ENCODE measurements at places on chromosomes 16 and 17.

- DNase-seq = no peak
Observed at GRCh38 chr17:34081269-34081668, 173.8 kb upstream of the CCL2 start.

- DNase-seq = no peak
Observed at GRCh38 chr17:62882878-62883277, 74.8 kb upstream of the MARCHF10 start.

- peak; percentile 54 for DNase-seq
Observed at GRCh38 chr16:48556913-48557351, 53.0 kb downstream of the N4BP1 start.

DNA sequence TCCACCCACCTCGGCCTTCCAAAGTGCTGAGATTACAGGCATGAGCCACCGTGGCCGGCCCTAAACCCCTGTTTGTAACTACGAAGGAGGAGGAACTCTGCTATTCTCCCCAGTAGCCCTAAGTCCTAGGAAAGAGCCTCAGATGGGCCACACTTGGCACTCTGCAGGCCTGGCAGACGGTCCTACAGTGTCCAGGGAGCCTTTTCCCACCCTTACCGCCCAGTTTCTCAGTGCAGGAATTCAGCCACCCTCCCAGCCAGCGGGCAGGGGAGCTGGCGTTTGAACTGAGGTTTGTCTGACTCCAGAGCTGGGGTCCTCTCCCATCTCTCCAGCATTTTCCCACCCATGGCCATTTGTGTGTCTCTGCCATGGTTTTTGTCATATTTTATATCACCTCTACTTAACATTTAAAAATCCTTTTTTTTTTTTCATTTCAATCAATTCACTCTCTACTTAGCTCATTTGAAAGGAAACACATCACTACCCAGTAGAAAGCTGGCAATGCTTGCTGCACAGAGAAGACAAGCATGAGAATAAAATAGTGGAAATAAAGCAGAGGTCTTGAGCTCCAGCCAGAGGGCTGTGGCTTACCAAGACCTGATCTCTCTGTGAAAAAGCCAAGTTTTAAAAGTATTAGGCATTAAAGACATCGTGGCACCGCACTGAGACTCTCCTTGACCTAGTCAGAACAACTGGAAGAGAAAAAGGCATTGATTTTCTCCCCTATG, 34.9 kb downstream of the BCO1 start:
- DNase-seq = no peak

- DNase-seq = no peak
Observed at GRCh38 chr17:50354776-50355175, 8.8 kb downstream of the XYLT2 start.

- DNase-seq = no peak
Observed at GRCh38 chr16:89407282-89407924, 83.0 kb downstream of the ANKRD11 start.

DNA sequence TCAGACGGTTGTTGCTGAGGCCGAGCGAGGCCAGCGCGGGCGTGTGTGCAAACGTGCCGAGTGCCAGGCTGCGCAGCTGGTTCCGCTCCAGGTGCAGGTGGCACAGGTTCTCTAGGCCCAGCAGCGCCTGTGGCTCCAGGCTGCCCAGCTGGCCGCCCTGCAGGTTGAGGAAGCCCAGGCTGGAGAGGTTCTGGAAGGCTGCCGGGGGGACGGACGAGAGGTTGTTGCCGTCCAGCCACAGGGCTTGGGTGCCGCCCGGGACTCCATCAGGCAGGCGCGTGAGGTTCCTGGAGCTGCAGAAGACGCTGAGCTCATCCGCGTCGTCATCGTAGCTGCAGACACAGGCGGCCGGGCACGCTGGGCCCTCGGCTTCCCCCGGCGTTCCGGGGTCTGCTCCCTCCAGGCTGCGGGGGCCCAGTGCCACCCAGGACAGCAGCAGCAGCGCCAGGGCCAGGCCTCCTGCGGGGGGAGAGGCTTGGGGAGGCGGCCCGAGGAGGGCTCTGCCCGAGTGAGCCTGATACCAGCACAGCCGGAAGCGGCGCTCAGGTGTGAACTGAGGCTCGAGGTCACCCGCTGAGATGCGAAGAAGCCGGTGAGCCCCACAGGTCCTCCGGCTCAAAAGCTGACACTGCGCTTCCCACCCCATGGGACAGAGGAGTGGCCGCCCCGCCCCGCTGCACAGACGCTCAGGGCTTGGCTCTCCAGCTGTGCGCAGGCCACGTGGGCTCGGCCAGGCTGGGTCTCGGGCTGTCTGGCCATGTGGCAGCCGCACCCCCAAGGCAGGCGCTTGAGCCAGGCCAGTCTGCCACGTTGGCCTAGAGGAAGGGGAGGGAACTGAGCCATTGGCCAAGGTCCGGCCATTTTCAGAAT, 1.3 kb downstream of the IGFALS start:
- no peak for DNase-seq

DNA sequence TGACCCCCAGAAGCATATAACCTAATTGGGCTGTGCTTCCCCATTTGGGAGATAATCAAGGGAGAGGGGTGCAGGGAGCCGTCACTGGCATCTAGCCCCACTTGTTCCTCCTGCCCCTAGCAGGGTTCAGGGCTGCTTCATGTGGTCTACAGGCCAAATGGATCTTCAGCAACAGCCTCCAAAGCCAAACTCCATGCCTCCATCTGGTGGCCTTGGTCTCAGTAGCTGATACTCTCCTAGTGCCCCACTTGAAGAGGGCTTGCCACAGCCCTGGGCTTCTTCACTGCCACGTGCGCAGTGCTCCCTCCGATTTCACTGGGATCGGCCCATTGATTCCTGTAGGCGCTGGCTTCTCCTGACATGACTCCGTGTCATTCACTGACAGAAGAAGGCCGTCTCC, 24.6 kb downstream of the LYRM9 start:
- DNase-seq = no peak
